T-helper 1 cell (primary cell): ENCODE measurements at places on chromosomes 3 and 15.

DNA sequence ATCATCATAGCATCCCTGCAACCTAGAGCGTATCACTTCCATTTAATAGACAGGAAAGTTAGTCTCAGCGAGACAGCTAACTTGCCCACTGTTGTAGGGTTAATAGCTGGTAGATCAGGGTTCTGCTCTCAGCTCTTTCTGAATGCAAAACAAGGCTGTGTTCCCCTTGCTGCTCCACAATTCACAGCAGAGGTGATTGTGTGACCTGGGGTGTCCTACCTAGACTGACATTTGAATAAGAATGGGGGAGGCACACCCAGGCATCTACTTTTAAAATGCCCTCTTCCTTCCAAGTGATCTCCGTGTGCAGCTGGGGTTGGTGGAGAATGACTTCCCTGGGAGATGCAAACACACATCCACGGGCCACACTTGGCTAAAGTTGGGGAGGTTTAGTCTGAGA lies 43.0 kb upstream of the CACNA2D3 start:
- no peak for DNase-seq

DNA sequence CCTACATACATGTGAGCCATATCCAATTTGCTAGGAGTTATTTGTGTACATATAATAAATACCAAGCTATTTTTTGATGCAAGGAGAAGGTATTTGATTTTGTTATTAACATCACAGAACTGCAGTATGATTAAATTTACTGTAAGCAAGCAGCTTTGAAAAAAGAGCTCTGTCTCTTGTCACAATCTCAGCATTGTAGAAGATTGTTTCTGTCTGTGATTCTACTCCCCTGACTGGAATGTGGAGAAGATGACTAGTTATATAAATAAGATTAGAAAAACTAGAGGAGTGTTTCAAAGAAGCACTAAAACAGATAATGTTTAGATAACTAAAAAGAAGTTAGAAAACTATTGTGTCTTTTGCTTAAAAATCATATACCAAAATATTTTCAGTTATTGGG lies 17.1 kb upstream of the DCBLD2 start:
- DNase-seq = no peak

DNA sequence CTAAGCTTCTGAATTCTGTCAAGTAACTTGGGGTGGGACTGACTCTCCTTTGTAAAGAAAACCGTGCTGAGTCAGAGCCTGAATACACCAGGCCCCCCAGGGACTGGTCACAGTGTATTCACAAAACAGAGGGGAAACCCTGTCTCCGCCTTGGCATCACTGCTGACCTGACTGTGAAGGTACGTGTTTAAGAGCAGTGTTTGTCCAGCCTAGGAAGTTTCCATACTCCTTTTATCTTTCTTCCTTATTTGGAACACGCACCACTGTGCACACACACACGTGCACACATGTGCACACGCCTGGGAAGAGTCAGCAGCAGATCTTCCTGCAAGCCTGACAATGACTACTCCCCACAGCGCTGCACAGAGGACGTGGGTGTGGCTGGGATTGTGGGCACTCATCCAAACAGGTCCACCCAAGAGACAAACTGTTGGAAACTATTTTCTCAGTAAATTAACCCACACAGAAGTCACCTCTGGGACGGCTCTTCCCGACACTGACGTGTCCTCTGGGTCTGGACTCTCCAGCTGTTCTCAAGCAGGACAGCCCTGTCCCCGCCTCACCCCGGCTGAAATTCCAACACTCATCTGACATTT lies 87.7 kb downstream of the ATP10A start:
- DNase-seq = no peak

- no peak for DNase-seq
Measured at GRCh38 chr15:65761210-65761926, 30.7 kb downstream of the DENND4A start.

- DNase-seq = no peak
Measured at GRCh38 chr3:48619541-48620524, 1.7 kb downstream of the TMEM89 start.

- no peak for DNase-seq
Measured at GRCh38 chr3:173395412-173396181, 1.9 kb upstream of the NLGN1 start.

DNA sequence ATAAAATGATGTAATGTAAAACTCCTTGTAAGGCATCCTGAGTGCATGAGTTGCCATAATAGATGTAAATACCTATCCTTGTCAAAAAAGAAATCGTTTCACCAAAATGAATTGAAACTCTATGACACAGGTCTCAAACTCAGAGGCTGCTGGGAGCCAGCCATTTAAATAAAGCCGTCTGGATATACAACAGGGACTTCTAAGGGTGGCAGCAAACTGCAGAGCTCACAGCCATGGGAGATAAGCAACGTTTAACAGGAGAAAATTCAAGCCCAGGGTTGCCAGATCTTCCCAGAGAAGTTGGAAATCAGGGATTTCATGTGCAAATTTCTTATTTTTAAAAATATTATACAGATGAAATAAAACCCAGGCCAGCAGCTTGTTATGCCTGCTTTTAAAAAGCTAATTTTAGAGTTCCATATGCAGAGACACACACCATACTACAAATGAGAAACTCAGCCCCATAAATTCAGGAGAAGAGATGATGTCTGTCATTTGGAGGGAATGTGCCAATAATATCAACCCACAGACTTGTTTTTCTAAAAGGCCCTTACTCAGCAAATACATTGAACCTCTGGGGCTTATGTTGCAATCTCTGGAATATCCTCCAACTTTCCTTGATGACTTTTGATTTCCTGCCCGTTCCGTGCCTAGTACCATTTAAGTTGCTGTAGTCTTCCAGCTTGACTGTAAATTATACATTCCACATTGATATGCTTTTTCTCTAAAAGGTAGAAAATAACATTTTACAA lies 75.6 kb downstream of the AQP9 start:
- no peak for DNase-seq

DNA sequence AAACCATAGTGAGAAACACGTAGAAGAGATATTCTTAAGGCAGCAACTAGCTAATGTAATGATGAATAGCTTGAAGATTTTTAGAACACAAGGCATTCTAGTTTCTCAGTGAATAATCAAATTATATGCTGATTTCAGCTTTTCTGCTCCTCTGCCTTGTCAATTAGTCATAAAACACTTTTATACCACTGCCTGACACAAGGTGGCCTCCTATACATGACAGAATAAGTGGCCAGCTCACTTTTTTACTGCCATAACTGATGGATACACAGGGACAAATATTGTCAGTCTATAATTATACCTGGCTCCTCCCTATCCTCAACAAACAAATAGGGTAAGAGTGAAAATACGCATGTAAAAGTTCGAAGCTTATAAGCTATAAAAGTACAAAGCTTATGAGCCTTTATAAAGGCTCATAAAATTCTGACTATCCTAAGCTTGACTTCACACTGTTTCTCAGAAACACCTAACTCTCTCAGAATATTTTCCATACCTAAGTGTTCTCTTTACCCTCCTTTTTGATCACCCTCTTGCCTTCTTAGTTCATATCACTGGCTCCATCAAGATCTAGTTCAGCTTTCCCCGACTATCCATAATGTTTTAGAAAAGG lies 81.6 kb downstream of the HERC1 start:
- peak; percentile 55 for DNase-seq

DNA sequence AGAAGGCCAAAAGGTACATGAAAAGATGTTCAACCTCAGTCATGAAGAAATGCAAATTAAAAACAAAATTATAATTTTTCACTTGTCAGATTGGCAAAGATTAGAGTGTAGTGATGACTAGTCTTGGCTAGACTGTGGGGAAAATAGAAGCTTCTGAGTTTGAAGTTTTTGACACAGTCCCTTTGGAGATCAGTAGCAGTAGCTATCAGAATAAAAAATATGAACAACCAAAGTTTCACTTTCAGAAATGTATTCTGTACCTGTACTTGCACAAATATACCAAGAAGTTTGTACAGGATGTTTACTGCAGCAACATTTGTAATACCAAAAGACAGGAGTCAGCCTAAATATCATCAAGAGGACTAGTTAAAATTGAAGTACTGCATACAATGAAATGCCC lies 14.1 kb downstream of the ATP2C1 start:
- DNase-seq = no peak

- no peak for DNase-seq
Measured at GRCh38 chr3:47964740-47965139, 51.5 kb downstream of the MAP4 start.

GRCh38 chr3:142022381-142022780 lies 127.0 kb downstream of the TFDP2 start:
- DNase-seq = no peak

DNA sequence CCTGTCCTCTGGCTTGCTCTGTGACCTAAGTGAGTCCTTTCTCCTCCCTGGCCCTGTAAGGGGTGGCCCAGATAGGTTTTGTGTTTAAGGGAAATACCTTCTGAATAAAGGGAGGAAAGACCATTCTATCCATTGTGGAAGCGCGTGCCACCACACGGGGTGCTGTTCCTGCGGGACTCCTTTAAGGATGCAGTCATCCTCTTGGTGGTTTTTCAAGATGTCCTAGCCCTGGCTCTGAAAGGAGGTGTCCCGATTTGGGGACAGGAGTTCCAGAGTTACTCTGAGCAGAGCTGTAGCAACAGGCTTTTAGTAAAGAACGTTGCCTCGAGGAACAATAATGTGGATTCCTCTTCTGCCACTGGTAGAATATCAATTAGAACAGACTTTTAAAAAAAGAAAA lies 9.6 kb downstream of the SLC6A6 start:
- no peak for DNase-seq

- no peak for DNase-seq
Measured at GRCh38 chr3:37833302-37834186, 28.1 kb upstream of the CTDSPL start.

GRCh38 chr3:23129817-23130216 lies 73.3 kb upstream of the UBE2E2 start:
- DNase-seq = no peak

DNA sequence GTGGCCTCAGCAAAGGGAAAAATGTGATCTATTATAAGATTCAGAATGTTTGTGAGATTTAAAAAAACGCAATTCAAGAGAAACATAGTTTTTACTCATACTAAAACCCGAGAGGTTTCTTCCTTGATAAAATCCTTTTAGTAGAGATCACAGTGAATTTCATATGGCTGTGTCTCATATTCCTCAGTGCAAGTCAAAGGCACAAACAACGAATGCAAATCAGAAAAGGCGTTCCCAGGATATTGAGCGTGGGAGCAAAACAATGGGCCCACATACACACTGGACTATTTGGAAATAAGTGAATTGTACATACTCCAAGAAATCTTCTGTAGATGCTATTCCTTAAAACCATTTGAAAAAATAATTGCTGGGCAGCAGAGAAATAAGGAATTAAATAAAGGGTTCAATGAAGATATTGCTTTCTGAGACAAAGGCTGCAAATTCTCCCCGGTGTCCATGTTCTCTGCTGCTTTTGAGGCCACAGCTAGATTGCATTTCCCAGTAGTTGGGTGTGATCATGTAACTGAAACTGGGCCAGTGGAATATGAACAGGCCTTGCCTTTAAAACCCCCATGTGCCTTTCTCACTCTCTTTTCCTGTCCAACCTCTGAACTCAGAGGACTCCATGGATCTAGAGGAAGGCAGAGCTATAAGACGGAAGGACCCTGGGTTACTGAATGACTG lies 144.6 kb upstream of the TBL1XR1 start:
- no peak for DNase-seq

DNA sequence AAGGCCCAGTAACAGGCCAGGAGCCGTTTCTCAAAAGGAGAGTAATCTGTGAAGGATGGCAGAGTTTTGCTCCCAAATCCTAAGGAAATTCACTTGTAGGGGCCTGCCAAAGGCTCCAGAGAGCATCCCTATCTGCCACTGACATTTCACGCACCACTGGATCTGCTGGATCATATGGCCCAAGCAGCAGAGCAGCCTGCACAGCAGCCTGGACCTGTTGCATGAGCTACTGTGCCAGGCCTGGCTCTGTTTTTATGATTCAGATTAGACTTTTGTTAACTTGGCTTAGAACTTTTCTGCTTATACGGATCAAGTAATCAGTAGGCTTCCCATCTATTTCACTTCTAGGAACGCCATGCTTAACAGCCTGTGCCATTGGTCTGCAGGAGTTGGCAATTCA lies 70.7 kb downstream of the CHRD start:
- no peak for DNase-seq

DNA sequence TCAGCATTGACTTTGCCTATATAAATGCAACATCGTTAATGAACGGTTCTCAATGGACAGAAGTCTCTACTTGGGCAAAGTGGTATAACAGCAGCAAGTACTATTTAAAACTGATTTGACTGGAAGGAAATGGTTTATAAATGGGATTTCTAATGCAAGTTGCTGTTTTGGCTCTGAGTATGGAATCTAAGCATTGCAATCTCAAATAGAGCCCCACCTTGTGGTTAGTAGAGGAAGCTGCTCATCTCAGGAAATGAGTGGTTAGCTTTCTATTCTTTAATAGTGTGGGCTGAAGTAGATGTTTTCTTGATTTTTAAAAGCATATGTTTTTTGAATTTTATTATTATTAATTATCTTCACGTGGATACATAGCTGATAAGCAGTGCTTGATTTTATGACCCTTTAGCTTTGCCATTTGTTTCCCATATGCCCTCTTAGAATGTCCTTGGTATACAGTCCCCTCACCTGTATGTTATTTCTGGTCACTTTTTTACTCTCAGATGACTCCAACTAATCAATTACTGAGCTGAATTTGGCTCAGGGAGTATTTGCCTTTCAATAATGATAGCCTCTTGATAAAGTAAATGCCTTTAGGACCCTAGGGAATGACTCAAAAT lies 67.1 kb downstream of the OXSM start:
- DNase-seq = no peak

DNA sequence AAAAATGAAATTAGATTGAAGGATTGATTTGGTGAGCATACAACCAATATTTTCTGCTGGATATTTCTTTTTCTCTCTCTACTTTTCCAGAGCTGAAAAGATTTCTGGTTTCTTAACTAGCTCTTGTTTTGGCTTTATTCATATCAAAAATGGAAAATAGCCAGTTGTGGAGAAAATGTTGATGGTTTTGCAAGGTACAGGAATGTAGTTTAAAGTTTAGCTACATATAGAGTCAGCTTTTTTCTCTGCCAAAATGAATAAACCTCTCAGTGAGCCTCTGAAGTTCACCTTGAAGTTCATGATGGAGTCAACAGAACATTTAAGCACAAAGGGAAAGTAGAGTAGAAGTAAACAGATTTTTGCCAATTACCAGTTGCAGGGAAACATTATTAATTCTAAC lies 720.5 kb upstream of the ALCAM start:
- DNase-seq = no peak

- peak; percentile 43 for DNase-seq
Measured at GRCh38 chr15:94576889-94577533, 345.6 kb downstream of the MCTP2 start.

DNA sequence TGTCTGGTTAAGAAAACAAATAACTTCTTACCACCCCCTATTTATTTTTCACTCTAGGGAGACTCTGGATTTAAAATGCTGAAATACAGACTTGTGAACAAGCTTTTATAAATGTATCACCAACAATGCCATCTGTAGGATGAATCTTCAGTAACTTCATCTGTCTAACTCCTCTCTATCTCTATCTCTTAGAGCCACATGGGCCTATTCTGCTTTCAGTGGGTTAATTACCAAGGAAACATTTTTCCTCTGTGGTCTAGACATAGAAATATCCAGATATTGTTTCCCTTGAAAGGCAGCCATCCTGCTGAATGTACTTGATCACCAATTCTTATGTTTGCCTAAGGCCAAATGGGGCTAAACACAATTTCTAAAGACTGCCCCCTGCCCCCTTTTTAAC lies 167.6 kb upstream of the COL8A1 start:
- DNase-seq = no peak

GRCh38 chr3:114389156-114389555 lies 95.3 kb downstream of the TIGIT start:
- no peak for DNase-seq
